ENCODE measurements at places on chromosomes 7 and 10.
A peak's percentile ranks its signal among the peaks of the same experiment; 100 is the strongest.

DNA sequence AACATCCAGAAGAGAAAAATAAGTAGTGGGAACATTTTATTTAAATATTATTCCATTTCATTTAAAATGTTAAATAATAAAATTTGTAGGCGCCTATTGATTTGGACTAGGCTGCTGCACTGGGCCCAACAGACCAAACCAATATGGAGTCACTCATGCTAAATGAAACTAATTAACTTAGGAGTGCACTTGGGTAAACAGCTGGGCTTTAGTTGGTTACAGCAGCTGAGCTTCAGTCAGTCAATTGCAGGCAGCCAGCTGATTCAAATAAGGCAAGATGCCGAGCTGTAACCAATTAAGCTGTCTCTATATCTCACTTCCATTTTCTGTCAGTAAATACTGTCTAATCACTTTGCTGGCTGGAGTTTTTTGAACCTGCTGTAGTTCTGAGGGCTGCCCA lies 102.1 kb upstream of the WDR11 start:
- DNase-seq = no peak

DNA sequence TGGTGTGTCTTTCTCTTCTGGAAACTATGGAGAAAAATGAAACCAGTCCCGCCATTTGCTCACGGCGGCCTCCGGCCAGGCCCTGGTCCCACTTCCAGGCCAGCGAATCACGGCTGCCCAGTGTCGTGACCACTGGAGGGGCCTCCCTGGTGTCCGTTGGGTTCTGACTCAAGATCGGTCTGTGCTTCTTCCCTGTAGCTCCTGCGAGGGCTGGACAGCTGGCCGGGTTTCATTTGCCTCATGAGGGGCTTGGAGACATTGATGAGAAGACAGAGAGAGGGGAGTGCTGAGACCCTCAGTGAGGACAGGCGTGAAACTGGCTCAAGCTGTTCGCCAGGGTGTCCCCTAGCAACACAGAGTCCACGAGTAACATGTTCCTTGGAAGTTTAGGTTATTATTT lies 108.6 kb downstream of the ADARB2 start:
- DNase-seq = no peak

GRCh38 chr10:98408799-98409198 lies 6.2 kb downstream of the PYROXD2 start:
- DNase-seq = no peak

- DNase-seq = no peak
Observed at GRCh38 chr10:77016278-77016815, 621.3 kb downstream of the KCNMA1 start.

GRCh38 chr7:29288181-29289091 lies 93.9 kb downstream of the CHN2 start:
- DNase-seq = no peak

GRCh38 chr10:50275650-50276235 lies 24.4 kb upstream of the ASAH2 start:
- no peak for DNase-seq

- DNase-seq = no peak
Observed at GRCh38 chr7:95609277-95609971, 13.1 kb upstream of the PDK4 start.

GRCh38 chr7:108662783-108663362 lies 93.2 kb downstream of the DNAJB9 start:
- DNase-seq = no peak

- no peak for DNase-seq
Observed at GRCh38 chr10:79068203-79068561, 584 bp upstream of the ZMIZ1 start.

DNA sequence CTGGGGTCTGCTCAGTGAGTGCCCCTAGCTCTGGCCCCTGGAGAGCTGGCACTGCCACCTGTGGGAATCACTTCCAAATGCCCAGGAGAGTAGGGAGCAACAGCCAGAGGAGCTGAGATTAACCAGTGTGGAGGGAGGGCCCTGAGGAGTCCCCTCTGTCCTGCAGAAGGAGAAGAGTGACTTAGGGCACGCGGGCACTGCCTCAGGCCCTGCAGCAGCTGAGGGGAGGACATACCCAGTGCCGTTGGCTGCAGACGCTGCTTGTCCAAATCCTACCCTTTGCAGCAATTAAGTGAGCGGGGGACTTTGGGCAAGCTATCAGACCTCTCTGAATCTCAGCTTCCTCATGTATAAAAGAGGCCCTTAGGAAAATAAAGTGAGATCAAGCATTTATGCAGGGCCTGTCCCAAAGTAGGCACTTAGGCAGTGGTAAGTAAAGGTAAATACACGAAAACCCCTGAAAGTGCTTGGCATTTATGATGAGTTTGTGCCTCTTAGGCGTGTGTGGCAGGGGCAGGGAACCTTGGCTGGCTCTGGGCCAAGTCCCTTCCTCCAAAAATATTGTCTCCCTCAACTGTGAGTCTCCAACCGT lies 16.9 kb downstream of the PRF1 start:
- no peak for DNase-seq

DNA sequence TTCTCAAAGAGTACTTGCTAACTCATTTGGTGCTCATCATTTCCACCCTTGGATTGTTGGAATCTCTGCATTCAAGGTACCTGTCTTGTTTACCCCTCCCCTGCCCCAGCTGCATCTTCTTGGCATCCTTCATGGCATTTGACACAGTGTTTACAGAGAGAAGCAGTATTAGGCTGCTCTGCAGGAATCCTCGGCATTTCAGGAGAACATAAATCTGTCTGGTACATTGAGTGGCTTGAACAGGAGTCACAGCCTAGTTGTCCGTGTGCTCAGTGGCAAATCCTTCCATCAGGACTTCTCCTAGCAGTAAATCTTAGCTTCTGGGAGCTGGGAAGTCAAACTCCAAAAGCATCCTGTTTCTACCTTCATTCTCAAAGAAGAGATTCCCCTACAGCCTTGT lies 136.8 kb upstream of the YAE1 start:
- no peak for DNase-seq

DNA sequence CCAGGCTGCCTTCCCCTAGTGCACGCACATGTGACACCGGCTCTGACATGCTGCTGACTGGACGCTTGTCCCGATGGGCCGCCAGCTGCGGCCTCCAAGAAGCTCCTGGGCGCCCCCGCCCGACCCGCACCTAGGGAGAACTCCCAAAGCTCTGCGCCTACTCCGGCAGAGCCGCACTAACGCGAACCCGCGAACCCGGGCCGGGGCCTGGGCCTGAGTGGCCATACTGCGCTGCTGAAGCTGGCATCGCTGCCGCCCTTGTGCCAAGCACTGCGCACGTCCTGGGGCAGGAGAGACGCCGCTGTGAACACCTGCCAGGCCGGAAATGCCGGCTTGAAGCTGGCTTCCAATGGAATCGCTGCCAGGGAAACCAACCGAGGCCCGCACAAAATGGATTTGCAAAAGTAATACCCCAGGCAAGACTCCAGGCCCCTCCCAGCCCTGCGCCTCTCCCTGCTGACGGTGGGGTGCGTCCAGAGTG lies 85.1 kb downstream of the WASHC2A start:
- DNase-seq = no peak

DNA sequence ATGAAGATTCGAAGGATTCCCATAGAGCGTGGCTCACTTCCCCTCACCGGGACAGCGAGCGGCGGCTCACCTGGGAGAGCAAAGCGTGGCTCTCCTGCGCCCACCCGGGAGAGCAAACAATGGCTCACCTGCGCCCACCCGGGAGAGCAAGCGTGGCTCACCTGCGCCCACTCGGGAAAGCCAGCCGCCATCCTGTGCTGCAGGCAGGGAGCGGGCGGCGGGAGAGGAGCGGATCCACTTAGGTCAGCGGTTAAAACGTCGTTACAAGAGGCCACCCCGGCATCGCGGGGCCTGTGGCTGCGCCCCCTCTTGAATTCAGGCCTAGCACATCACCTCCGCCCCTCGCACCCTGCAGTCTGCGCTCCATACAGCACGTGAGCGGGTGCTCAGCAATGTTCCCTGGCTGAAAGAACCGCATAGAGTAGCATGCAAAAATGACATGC lies 461 bp upstream of the FIGNL1 start:
- peak; percentile 14 for DNase-seq

DNA sequence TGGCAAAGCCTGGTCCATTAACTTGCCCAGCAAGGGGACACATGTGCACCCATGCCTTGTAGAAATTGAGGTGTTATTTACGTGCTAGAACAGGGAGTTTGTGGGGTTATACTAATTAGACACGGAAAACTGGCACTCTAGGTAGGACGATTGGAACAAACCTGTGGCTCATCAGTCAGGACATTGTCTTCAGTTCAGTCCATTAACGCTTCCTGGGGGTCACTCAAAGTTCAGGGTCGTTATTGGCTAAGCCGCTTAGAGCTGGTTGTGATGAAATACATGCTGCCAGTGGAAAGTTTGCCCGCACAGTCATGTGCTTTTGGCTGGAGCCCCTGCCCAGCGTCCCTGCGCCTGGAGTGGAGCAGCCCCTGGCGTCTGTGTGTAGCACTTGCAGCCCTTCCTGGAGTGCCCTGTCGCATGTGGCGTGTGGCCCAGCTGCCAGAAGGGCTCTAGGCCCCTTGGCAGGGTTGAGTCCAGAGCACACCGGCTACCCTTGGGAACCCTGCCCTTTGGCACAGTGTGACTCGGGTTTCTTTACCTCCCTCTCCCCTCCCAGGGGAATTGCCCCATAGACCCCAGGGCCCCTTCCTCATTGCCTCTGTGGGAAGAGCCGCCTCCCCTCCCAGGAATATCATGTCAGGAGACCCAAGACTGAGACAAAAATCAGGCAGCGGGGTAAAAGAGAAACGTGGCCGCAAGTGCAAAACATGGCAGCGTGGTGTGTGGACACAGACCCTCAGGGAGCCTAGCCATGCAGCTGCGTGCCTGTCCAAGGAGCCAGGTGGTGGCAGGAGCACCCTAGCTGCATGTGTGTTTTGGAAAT lies 9.8 kb downstream of the ZNF775 start:
- DNase-seq = no peak

DNA sequence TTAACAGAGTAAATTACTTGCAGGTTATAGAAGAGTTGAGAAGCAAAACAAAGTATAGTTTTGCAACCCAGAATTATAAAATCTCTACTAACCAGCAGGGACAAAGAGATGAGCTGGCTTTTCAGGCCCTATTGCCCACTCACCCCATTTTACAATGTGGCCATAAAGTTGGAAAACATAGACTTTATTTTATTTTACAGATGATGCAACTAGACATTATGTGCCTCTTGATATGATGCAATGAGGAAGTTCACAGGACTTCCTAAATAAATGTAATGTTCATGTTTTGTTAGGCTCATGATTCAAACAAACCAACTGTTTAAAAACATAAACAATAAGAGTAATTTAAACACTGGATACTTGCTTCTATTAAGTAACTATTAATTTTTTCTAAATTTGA lies 141.1 kb upstream of the WNT16 start:
- DNase-seq = no peak

GRCh38 chr7:29457141-29457561 lies 106.5 kb upstream of the PRR15 start:
- DNase-seq = no peak

DNA sequence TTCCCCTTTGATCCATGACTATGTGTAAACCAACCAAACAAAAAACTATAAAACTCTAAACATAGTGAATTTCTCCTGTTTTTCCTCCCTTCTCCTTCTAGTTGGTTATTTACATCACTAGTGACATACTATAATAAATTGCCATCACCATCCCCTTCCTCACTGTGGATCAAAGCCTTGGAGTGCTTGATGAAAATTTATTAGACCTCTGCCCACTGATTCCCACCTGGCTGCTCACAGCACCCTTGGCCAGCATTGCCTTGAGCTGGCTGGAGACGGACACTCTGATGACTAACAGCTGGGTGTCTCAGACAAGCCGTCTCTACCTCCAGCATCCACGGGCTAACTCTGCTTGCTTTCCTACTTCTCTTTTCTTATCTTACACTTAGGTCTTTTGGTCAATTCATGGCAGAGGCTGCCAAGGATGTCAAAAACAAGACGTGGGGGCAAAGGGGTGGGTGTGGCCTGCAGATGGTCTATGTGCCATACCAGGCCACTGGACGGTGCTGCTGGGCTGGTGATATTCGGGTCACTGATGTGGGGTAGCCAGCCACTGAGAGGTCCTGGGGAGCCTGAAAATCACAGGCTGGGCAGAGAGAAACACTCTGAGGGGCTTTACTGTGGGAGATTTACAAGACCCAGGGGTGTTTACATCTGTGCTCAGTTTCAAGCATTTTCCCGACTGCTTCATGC lies 207.8 kb downstream of the TAX1BP1 start:
- DNase-seq = no peak

- no peak for DNase-seq
Observed at GRCh38 chr10:58993480-58994221, 182.8 kb upstream of the PHYHIPL start.

DNA sequence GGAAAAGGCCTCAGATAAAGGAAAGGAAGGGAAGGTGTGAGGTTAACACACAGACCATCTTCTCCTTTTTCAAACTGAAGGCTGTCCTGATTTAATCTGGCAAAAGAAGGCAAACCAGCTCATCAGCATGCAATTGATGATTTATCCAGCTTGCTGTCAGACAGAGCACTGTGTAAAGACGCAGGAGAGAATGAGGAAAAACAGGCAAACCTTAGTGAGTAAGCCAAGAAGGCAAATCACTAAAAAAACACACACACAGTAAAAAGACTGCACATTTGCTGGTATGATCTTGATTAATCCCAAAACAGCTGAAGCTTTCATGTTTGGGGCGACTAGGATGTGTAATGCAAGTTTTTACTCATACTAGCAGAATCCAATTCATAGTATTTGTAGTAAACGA lies 65.8 kb upstream of the SKAP2 start:
- DNase-seq = no peak

DNA sequence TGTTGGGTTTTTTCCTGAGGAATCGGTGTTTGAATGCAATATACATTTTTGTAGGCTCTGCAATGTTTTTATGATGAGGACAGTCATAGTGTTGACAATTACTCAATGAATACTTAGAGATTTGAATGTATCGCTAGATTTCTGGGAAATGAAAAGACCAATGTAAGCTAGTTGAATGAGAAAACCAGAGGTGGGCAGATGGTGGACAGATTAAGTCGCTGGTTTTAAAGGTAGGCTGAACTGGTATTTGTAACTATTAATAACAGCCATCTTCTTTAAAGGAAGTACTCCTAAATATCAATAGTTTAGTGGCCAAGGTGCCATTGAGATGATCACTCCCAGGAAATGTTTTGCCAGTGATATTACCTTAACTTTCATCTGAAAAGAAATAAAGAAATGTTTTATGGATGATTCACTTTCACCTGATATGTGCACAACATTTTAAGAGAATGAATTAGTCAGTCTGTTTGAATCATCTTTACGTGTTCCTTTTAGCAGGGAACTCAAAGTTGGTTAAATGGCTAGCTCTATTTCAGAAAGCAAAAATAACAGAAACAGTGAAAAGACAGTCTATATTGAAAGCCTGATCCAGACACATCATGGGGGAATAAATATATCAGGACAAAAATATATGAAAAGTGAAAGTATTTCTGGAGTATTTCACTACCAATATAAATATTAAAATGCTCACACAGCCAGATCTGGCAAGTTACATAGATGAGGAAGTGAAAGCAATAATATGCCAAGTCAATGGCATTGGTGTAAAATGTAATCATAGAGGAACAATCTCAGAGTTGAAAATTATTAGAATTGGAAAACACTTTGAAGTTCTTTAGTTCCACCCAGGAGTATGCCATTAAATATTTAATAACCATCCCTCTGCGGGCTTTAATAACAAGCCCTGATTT lies 20.7 kb downstream of the MET start:
- DNase-seq = no peak
